ENCODE measurements at places on chromosomes 12 and 14.

DNA sequence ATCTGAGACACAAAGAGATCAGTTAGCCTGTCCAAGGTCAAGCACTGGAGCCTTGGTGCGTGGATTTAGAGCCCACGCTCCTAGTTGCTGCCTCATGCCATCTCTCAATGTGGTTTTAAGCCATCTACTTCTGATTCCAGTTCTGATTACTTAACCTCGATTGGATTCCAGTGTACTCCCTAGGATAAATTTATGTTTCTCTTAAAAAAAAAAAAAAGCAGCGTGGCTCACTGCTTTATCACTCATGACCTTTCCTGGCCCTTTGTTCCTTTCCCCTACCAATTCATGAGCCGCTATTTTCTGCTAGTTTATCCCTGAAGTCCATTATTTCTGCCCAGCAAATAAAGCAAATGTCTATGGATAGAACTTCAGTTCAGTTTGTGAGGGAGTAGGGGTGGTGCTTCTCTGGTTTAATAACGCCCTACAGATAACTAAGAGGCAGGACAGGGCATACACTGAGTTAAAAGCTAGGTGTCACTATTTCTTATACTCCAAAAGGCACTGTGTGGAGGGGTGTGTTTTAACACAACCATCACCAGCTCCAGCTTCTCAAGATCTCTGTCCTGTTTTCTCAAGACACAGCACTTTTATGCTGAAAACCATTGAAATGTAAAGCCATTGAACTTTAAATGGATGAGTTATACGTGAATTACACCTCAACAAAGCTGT lies 9.8 kb upstream of the PARP11 start:
- no peak for DNase-seq

GRCh38 chr12:5581019-5581418 lies 149.1 kb downstream of the NTF3 start:
- DNase-seq = no peak

- no peak for DNase-seq
Measured at GRCh38 chr12:75933101-75933500, 98.5 kb downstream of the PHLDA1 start.

- DNase-seq = no peak
Measured at GRCh38 chr12:123546281-123546680, 12.8 kb upstream of the RILPL1 start.

DNA sequence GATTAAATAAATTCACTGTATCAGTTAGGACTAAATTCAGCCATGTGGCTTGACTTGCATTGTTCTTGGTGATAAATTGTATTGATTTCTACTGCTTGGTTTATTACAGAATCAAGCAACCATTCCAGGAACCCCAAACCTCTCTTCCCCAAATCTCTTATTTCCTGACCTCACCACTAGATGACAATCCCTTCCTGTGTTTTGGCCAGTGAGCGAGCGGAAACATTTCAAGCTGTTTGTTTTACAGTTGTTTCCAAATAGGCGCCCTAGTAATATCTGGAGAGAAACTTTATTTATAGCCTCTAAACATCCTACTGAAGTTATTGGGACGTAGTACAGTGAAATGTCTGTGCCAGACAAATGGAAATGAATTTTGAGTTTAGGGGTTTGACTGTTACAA lies 161.1 kb downstream of the SNAPC1 start:
- no peak for DNase-seq

DNA sequence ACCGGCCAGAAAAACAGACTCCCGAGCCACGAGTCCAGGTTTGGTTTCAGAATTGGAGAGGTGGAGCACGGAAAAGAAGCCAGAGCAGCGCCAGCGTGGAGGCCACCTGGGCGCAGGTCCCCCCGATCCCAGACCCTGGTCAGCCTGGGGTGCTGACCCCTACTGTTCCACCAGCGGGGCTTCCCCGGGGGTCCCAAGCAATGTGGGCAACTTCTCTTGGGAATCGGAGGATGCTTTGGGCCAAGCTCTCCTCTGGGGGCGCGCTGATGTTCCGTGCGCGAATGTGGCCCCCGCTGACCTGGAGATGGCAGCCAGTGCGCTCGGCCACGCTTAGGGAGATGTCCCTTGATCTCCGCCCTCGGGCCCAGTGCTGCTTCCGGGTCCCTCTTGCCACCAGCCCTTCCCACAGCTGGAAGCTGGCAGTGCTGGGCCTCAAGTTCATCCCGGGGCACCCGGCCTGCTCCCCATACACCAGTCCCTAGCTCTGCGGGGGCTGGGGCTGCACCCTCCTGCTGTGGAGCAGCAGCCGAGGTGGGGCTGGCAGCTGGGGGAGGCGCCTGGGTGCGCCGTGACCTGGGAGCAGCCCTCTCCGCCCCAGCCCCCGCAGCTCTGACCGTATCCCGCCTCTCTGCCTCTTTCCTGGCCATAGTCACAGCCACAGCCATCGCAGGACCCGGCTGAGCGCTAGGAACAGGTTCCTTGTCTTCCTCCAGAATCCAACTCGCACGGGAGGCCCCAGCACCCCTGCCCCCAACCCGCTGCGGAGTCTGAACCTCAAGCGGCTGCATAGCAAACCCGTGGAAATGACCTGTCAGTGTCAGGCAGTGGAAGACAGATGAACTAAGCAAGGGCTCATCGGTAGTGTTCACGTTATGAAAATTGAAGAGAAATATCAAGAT lies 91.2 kb downstream of the RCOR1 start:
- no peak for DNase-seq

DNA sequence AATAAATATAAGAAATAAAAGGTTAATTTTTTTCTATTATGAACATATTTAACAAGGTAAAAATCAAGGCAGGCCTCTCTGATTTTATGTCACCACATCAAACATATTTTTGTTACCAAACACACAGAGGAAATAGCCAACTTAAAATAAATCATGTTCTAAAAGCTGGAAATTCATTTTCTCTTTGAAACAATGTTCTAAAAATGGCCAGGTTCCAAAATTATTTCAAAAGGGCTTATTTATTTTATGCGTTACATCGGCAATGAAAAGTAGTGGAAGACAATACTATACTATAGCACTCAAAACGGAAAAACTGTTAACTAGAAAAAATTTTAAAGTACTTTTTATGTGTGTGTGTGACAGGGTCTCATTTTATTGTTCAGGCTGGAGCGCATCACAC lies 24.0 kb upstream of the RASSF8 start:
- no peak for DNase-seq

DNA sequence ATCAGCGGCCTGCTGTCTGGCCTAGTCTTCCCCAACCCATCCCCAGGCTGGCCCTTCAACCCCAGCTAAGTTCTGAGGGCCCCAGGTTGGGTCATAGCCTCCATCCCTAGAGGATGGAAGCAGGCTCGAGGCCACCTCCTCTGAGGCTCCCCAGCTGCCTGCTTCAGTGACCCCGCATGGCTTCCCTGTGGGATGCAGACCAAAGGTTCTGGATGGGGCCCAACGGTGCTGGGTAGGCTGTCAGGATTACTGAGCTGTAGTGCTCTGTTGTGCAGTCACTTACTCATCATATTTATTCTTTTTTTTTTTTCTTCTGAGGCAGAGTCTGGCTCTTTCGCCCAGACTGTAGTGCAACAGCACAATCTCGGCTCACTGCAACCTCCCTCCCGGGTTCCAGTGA lies 92.0 kb downstream of the IRF2BPL start:
- no peak for DNase-seq

GRCh38 chr14:49691031-49691430 lies 1.9 kb upstream of the KLHDC1 start:
- DNase-seq = no peak

DNA sequence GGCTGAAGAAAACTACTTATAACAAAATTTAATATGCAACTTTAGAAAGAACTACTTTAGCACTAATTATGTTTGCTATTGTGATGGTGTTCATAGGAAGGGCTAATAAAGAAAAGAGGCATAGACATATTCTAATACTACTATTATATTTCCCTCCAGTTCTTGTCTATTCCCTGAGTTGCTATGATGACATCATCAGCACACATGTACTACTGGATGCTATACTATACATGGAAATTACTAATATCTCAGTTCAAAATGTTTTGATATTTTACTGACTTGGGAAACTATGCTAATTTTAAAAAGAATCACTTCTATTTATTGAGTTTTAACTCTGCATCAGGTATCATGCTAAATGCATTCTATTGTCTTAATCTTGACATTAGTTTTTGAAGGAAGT lies 101.6 kb downstream of the EPS8 start:
- DNase-seq = no peak

GRCh38 chr12:46259713-46260112 lies 9.1 kb downstream of the SLC38A1 start:
- no peak for DNase-seq

All from activated T-helper 1 cell treated with Interleukin-2 at 50 U/mL for 16 hours (primary cell).